Astrocyte of the spinal cord (primary cell): ENCODE measurements at places on chromosomes 4 and X.
A peak's percentile ranks its signal among the peaks of the same experiment; 100 is the strongest.

GRCh38 chr4:175215657-175216056 lies 297.5 kb downstream of the ADAM29 start:
- no peak for DNase-seq

DNA sequence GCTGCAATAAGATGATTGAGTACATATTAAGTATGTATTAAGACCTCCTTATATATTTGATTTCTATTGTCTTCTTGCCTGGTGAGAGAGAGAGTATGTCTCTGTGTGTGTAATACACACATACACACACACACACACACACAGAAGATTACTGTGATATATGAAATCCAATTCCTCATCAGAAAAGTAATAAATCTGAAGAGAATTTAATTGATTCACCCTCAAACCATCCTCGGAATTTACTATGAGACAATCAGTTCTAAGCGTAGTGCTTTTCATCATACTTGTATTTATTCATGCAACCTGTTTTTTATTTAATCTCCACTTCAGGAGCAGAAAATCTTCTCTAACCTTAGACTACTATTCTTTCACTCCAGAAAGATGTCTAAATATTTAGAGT lies 62.3 kb upstream of the TLL1 start:
- no peak for DNase-seq

DNA sequence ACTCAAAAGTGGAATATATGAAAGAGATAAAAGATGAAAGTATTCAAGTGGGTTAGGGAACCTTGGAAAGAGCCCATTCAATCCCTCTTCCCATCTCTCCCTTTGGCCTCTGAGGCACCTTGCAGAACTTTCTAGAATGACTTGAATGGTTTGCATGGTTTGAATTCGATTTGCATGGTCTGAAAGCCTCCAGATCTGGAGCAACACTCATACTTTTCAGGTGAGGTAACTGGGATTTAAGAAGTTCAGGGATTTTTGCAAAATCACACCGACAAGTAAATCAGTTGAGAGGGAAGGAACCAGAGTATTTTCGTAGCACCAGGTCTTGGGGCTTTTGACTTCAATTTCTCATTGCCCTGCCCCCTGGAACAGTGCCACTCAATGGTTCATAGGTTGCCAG lies 476.0 kb upstream of the FTHL17 start:
- no peak for DNase-seq

- DNase-seq, result no peak
Observed at GRCh38 chr4:151673908-151674520, 86.8 kb downstream of the GATB start.

DNA sequence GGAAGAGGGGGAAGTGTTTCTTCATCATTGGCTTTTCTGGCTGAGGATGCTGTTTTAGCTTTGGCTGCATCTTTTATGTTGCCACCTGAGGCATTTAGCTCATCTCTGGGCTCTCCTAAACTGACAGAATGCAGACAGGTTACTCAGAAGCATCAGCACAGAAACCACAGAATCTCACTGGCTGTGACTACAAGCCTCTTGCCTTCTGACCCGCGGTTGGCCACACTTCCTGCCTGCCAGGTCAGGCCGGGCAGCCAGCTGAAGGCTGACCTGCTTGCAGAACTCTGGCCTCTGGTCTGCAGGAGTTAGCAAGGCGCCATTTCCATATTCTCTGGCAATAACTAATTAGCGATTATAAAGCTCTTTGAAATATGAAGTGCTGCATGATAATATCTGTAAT lies 366.5 kb downstream of the MID1IP1 start:
- DNase-seq, result no peak

GRCh38 chr4:33064238-33064637 lies 2344.1 kb downstream of the PCDH7 start:
- DNase-seq, result no peak

- DNase-seq, result no peak
Observed at GRCh38 chr4:147933316-147933715, 201.4 kb downstream of the ARHGAP10 start.

GRCh38 chr4:162015090-162015489 lies 148.7 kb downstream of the FSTL5 start:
- no peak for DNase-seq

DNA sequence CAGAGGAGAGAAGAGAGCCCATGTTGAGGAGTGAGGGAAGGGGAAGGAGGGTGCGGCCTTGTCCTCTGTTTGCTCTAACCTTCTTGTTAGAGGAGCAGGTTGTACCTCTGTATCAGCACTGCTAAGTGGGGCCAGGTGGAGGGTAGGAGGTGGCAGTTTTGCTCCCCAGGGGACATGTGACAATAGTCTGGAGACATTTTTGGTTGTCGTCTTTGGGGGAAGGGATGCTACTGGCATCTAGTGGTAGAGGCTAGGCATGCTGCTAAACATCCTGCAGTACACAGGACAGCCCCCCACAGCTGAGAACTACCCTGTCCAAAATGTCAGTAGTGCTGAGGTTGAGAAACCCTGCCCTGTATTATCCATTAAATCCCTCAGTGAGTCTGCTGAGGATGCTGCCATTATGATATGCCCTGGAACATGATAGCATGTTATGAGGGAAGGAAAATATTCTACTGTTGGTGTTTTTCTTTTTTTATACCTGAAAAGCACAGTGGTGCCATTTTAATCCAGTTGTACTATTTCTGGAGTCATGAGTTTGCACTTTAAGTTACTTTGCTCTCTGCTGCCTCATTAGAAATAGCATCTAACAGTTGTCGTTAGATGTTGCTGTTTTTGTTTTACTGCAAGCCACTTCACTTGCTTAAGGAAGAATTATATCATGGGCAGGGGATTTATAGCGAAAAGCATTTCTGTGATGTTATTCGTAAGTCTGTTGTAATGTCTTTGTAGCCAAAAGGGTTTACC lies 90.6 kb downstream of the LRP2BP start:
- peak; percentile 29 for DNase-seq

DNA sequence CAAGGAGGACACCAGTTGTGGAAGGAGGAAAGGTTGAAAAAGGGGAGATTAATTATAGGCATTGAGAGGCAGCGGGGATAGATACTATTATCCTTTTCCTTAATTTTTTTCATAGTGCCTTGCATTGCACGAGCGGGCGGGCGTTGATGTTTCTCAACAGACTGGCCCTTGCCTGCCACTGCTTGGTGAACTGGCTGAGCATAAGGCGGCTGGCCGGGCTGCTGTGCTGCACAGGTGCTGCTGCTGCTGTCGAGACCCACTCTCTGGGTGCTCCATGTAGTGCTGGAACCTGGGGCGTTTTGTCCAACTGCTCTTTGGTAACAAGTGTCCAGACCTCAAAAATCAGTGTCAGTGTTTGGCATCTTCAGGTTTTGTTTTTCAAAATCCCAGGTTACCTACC lies 83.3 kb upstream of the PAQR3 start:
- DNase-seq, result no peak

DNA sequence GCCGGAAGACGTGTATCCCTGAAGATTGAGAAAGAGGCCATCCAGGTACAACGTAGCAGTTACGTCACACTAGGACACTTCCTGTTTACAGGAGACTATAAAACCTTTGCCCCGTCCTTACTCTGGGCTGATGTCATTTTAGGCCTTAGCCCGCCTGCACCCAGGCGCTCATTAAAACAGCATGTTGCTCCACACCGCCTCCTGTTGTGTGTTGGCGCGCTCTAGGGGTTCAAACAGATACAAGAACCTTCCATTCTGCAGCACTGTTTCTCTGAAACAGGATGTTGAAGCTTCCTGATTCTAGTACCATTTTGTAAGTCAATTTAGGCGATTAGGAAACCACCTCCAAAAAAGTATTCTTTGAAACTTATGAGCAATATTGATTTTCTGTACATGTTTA lies 722.1 kb downstream of the PCDH7 start:
- DNase-seq, result no peak

DNA sequence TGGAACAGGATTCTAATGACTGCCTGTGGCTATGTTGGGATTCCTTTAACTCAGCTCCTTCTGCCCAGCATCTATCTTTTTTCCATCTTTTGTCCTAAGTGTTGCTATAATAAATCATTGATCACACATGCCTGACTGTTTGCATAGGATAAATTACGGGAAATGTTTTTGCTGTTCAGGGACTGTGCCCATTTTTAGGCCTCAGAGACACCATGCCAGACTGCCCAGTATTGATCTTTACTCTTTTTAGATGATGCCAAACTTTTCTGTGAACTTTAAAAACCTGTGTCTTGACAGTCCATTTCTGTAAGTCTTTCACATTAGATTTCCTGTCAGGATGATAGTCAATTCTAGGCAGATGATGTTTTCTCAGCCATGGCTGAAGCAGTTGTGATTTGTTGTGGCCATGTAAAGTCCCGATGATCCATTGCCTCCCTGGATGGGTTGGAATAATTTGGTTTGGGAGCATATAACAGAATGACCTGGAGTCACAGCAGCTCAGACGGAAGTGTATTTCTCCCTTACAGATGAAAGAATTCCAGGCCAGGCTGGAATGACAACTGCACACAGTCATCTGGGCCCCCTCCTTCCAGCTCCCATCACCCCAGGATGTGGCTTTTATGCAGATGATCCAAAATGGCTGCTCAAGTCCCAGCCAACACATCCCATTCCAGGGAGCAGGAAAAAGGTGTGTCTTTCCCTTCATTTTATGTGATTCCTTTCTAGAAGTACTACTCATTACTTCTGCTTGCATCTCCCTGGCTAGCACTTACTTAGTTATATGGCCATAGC lies 3.4 kb downstream of the HTT-AS start:
- no peak for DNase-seq

- DNase-seq, result no peak
Observed at GRCh38 chrX:118353081-118353850, 7.4 kb downstream of the WDR44 start.

- no peak for DNase-seq
Observed at GRCh38 chrX:56920338-56920997, 74.9 kb downstream of the SPIN3 start.

DNA sequence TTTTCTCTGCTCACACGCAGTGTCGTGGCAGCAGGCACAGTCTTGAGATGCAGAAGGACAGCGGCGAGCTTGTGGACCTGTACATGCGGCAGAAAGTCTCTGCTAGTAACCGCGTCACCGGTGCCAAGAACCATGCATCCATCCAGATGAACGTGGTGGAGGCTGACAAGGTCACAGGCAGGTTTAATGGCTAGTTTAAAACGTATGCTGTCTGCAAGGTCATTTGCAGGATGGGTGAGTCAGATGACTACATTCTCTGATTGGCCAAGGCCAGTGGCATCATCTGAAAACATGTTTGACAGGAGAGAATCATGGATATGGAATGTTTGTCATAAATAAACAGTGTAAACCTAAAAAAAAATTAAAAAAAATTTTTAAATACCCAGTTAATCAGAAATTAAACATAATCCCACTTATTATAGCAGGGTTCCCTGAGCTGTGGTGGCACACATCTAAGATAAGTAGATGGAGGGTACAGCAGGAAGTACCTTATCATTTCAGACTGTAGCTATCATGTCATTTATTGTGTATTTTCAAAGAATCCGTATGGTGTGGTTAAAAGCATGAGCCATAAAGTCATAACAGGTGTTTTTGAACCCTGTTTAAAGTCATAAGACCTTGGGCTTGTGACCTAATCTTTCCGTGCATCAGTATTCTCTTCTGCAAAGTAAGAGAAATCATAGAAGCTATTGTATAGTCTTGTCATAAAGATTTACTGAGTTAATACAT lies 7.5 kb upstream of the BMP2K start:
- DNase-seq, result no peak

- DNase-seq, result no peak
Observed at GRCh38 chrX:75989806-75990590, 182.9 kb upstream of the PBDC1 start.

- DNase-seq, result peak; percentile 50
Observed at GRCh38 chr4:185512516-185512915, 22.8 kb downstream of the PDLIM3 start.

DNA sequence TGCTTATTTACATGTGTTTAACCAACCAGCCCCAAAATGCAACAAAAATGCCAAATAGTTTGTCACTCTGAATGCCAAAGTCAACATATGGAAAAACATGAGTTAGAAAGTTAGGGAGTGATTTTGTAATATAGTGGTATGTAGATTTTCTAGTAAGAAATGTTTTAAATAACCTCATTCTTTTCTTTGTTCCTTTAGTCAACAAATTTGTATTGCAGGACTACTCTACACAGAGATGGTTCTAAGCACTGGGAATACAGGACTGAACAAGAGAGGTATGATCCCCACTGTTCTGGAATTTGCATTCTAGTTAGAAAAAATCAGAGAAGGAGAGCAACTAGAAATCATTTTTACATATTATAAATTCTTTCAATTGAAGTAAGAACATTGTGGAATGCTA lies 218.8 kb upstream of the ANXA10 start:
- DNase-seq, result no peak

GRCh38 chrX:24761306-24761705 lies 67.6 kb downstream of the POLA1 start:
- peak; percentile 62 for DNase-seq

- peak; percentile 16 for DNase-seq
Observed at GRCh38 chr4:140187316-140187695, 33.3 kb upstream of the MAML3 start.

DNA sequence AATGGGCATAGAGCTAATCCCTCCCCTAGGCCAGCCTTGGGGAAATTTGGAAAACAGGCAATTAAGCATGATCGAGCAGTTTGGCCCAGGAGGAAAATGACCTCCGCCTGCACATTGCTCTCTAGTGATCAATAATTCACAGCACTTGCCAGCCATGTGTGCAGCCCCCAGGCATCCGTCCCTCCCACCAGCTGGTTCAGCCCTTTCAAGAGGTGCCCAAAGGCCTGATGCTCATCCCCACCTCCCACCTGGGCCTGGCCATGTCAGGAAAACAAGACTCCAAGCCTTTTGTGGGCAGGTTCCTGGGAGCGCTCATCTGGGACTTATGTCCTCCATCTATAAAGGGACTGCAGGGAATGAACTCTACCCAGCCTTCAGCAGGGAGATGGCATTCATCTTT lies 17.5 kb upstream of the PPP2R2C start:
- no peak for DNase-seq

GRCh38 chrX:108875548-108875947 lies 139.2 kb upstream of the IRS4 start:
- no peak for DNase-seq

GRCh38 chrX:2824886-2825285 lies 3.8 kb upstream of the GYG2 start:
- no peak for DNase-seq

DNA sequence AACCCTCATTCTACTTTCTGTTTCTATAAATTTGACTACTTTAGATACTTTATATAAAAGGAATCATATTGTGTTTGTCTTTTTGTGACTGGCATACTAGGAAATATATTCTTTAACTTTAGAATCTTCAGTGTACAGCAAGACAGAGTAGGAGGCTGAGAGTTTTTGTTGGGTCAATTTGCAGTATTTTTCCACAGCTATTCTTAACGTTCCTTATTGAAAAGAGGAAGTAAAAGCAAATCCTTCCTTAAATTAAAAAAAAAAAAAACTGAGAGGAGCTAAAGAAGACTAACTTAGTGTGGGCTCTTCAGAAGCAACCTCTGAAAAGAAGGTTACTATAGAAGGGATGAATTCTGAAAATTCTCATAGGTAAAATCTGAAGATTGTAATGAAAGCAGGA lies 1194.6 kb downstream of the ADGRL3 start:
- DNase-seq, result no peak

GRCh38 chr4:158519226-158519625 lies 2.5 kb upstream of the RXFP1 start:
- DNase-seq, result no peak
